ENCODE measurements at places on chromosomes 7 and 10.

- DNase-seq, result no peak
Measured at GRCh38 chr10:4678951-4679671, 146.9 kb upstream of the AKR1E2 start.

DNA sequence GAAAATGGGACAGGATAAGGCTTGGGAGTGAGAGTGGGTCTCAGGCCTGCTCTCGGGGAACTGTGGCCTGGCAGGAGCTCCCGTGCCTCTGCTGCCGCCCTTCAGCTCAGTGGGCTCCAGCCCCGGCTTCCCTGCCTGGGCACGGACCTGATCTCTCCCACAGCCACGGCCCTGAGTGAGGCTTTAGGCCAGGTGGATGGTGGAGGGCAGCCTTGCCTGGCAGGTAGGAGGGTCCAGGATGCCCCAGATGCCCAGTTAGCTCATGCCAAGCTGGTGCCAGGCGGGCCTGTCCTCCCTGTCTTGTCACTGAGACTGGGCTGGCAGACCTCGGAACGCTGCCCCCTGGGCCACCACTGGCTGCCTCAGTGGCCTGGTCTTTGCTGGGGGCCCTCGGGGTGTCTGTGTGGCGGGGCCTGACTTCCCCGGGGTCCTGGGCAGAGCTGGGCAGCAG is 116.6 kb downstream of the INPP5A start:
- DNase-seq, result no peak

GRCh38 chr10:86804805-86805204 is 48.4 kb downstream of the BMPR1A start:
- no peak for DNase-seq

DNA sequence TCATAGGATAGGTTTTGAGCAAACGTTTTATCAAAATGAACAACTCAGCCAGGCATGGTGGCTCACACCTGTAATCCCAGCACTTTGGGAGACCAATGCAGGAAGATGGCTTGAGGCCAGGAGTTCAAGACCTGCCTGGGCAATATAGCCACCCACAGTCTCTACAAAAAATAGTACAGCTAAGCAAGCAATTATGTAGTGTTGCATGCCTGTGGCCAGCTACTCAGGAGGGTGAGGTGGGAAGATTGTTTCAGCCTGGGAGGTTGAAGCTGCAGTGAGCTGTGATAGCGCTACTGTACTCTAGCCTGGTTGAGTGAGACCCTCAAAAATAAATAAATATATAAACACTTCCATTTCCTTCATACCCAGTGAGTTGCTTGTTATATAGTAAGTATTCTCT is 67.1 kb downstream of the LSMEM1 start:
- DNase-seq, result no peak

DNA sequence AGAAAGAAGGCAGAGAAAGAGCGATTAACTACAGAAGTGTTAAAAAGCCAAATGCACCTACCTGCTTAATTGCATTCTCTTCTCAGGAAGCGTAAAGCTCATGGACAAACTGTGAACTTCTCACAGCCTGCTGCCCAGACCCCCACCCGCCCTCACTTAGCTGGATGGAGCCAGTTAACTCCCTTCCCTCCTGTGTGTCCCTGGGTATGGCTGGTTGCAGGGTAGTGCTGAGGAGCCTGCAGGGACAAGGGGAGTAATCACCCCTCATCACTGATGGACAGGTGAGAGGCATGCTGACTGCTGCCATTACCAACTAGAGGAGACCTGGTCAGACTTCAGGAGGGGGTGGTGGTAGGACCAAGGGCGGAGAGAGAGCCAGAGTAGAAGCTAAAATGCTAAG is 37.5 kb downstream of the ENO4 start:
- DNase-seq, result no peak

DNA sequence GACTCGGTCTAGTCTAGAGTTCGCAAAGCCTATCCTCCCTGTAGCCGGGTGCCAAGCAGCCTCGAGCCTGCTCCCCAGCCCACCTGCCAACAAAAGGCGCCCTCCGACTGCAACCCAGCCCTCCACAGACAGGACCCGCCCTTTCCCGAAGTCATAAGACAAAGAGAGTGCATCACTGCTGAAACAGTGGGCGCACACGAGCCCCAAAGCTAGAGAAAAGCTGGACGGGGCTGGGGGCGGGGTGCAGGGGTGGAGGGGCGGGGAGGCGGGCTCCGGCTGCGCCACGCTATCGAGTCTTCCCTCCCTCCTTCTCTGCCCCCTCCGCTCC is 622 bp upstream of the COL1A2 start:
- DNase-seq, result no peak

Data from thoracic aorta (tissue), 2 donors.